ENCODE measurements at places on chromosomes 7 and 10. TPM values are rescaled to one million over a fixed set of nuclear protein-coding genes. Genes with fewer than 3 reads are reported as not detected.

GRCh38 chr10:7407368-7408290 lies 3.2 kb downstream of the SFMBT2 start:
- peak; percentile 78 for DNase-seq

- DNase-seq: no peak
Measured at GRCh38 chr7:12231097-12231496, 20.0 kb downstream of the TMEM106B start.

DNA sequence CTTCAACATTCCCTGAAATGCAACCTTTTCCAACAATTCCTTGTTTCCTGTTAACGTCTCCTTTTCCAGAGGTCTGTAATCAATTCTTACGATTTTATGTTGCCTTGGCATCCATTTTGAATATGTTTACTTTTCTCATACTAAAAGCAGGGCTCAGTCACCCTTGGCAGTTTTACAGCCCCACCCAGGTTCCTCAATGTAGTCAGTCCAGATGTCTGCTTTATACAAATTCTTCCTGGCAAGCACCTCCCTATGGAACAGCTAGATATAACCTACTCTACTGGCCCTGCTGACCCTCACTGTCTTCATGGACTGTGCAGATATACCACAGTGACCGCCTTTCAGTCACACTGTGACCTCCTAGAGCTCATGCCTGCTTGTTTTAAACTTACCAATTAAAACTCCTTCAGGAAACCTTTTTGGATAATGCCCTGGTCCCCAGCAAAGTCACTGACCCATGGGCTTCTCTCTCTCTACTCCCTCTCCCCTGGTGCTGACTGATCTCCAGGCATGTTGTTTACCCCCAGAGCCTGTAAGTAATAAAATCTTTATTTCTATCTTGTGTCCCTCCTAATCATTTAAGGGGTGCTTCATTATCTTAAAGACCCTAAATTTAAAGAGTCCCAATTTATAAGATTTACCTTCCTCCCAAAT lies 147.1 kb upstream of the STEAP1 start:
- DNase-seq: no peak

DNA sequence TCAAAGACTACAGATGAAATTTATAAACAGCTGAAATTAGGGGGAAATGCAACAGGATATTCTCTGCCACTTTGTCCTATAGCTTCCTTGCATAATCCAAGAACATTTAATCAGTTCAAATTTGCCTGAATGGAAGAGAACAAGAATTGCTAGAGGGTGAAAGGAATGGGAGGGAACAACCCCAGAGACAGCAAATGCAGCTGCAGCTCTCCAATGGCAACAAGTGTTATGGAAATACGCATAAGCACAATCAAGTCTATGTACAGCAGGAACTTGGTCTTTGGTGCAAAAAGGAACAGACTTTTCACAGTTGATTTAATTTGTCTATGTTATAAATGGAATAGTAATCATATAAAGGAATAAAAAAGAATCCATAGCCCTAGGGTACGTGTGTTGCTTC lies 269.0 kb upstream of the ETV1 start:
- no peak for DNase-seq

DNA sequence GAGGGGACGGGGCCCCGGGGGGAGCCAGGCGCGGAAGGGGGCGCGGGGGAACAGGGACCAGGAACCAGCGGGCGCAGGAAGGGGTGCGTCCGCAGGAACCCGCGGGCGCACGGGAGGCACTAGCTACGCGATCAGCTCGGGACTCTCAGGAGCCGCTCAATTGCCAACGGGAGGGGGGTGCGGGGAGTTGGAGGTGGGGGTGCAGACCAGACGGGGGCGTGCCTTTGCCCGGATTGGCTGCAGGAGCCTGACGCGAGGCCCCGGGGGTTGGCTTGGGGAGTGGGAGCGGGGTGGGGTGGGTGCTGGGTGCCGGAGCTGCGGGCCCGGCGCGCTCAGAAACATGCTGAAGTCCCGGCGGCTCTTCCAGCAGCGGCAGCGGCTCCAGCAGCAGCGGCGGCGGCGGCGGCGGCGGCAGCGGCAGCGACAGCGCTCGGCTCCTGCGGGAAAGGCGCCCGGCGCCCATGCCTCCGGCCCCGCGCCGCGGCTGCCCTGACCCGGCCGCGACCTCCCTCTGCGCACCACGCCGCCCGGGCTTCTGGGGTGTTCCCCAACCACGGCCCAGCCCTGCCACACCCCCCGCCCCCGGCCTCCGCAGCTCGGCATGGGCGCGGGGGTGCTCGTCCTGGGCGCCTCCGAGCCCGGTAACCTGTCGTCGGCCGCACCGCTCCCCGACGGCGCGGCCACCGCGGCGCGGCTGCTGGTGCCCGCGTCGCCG lies at the start of gene ADRB1:
Gene ADRB1 (plus strand): TSS at position 335 of the 715 bp plus-strand sequence. CDS start 267 bp downstream, at position 602.
- DNase-seq: peak; percentile 70

GRCh38 chr10:46546591-46547540 lies 9.6 kb downstream of the GPRIN2 start:
- no peak for DNase-seq

- DNase-seq: peak; percentile 50
Measured at GRCh38 chr10:35336921-35337823, 863 bp downstream of the CCNY start.

- DNase-seq: no peak
Measured at GRCh38 chr7:152759949-152760853, 649 bp downstream of the ACTR3B start.

- DNase-seq: no peak
Measured at GRCh38 chr10:3745521-3745920, 39.5 kb downstream of the KLF6 start.

DNA sequence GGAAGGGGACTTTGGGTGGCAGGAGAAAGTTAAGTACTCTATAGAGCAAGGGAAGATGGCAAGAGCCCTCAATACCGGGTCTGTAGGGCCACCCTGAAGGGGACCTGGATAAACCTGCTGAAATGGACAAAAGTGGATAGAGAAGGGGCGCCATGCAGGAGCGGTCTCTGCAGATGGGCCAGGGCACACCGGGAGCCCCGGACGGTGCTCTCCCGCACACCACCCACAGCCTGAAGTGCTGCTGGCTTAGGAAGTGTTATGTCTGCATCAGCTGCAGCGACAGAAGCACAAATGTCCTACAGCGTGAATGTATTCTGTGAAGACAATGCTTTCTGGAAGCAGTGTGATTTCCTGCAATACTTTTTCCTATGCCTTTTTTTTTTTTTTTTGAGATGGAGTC lies 37.7 kb downstream of the BRI3 start:
- no peak for DNase-seq

The CDHR1 gene
- 1.3 TPM for polyA plus RNA-seq

The CRHR2 gene
- polyA plus RNA-seq: 0.05 TPM

The MPLKIP gene
- polyA plus RNA-seq: 66.4 TPM

The HHEX gene
- polyA plus RNA-seq: 13.5 TPM

The FOXP2 gene
- polyA plus RNA-seq: 0.14 TPM

The ZNF727 gene
- polyA plus RNA-seq: 0.05 TPM

The CTAGE4 gene
- polyA plus RNA-seq: 0.62 TPM

The CALHM2 gene
- 13.8 TPM for polyA plus RNA-seq
